Non-pigmented ciliary epithelial cell (primary cell): ENCODE measurements at places on chromosomes 12 and 14.

DNA sequence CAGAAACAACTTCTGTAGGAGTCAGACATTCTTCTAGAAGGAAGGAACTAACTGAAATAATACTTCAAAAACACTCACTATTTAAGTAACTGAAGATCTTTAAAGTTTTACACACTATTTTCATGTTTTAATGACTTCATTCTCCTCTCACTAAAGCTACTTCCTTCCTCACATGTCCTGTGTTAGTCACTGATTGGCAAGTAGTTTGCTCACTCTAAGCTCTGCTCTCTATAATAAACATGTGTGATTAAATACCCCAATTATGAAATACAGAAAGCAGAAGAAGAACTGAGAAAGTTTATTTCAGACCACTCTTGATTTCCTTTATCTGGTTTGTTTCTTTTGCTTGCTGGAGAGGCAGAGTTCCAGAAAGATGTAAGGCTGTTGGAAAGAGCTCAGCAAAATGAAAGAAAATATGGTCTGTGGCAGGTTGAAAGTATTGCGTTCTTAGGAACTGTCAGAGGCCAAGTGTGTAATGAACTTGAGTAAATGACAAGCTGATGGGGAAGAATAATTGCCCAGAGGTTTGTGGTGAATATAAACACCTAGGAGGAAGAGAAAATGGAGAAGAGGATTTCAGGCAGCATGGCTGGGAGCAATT lies 522.0 kb upstream of the SEL1L start:
- DNase-seq: no peak

GRCh38 chr12:50728841-50729240 lies 35.1 kb upstream of the ATF1 start:
- no peak for DNase-seq

DNA sequence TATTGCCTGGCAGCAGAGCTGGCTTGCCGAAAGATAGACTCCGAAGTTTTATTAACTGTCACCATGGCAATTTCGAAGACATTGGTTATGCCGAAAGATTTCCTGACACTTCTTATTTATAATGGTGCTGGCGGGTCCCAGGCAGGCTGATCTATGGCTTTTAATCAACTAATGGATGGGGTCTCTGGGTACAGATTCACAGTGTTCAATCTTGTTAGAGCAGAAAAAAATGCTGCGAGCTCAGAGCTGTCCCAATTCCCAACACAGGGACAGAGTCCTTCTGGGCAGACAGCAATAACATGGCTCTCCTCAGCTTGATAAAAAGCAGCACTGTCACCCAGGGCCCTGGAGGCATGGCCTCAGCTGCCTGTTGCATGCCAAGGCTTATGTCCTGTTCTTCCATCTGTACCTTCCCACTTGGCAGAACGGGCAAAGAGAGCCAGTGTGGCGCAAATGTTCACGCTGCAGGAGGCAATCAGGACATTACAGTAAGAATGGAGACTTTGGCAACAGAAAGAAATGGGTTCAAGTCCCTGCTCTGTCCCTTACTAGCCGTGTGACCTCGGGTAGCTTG lies 228.2 kb upstream of the PWP1 start:
- DNase-seq: no peak

DNA sequence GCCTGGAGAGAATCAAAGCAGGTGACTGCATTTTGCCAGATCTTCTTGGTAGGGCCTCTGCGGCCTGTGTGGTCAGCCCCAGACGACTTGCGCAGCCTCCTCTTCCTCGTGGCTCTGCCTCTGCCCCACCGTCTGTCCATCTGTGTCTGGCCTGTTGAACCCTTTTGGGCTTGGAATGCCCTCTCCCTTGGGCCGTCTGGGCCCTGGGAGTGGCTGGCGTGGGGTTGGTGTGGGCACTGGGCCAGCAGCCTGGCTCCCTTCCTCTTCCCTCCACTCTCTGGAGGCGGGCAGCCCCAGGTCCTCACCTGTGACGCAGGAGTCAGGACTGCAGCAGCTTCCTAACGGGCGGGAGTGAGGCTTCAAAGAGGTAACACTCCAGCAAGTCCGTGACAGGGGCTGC lies 9.7 kb upstream of the CCDC197 start:
- no peak for DNase-seq

DNA sequence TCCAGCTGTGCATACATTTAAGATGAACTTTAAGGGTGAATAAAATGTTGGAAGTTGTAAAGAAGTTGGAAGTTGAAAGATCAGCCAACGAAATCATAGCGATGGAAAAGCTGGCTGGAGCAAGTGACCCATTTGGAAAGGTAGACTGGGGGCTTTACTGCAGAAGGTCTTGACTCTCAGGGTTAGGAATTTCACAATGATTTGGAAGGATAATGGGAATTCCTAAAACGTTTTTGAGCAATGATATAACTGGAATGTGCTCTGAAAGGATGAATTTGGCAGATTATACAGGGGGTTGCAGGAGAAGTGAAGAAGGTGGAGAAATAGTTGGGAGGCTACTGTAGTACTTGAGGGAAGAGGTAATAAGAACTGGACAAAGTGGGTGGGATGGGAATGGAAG lies 27.4 kb downstream of the EMP1 start:
- no peak for DNase-seq

DNA sequence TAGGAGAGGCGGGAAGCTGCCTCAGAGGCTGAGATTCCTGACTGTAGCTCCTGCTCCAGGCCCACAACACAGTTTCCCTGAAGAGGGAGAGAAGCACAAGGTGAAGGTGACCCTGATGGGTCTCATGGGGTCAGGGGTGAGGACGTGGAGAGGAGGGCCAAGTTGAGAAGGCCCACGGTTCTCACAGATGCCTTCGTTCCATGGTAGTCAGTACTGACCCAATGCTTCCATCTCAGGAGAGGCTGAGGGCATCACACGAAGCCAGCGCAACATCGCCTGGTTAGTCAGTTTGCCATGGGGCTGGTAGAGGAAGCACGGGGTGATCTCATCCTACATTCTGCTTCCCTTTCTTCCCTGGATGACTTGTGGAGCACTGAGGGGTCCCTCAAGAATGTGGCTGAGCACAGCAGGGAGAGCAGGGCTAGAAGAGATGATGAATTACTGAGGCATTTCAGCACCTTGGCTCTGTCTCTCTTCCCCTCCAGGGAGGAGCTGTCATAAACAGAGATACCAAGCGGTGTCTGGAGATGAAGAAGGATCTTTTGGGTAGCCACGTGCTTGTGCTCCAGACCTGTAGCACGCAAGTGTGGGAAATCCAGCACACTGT lies 51.9 kb downstream of the GALNT8 start:
- DNase-seq: no peak

DNA sequence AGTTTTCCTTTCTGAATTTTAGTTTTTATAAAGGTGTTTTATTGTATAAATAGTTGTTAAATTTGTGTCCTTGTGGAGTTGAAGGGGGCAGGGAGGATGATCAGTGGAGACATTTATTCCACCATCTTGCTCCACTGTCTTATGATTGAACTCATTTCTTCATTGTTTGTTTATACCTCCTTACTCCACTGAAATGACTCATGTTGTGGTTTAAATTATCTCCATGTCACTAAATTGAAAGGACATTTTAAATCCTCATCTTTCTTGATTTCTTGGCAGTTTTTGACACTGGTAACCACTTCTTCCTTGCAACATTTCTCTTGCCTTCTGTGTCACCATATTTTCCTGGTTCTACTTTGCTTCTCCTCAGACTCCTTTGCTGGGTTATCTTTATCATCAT lies 23.6 kb upstream of the FERMT2 start:
- no peak for DNase-seq

GRCh38 chr12:119372540-119372939 lies 38.0 kb downstream of the CCDC60 start:
- DNase-seq: no peak

GRCh38 chr12:2160043-2160442 lies 107.3 kb downstream of the CACNA1C start:
- no peak for DNase-seq
